A172 (cell line): ENCODE measurements at places on chromosomes 3 and 15. TPM values are rescaled to one million over a fixed set of nuclear protein-coding genes. Genes with fewer than 3 reads are reported as not detected.

DNA sequence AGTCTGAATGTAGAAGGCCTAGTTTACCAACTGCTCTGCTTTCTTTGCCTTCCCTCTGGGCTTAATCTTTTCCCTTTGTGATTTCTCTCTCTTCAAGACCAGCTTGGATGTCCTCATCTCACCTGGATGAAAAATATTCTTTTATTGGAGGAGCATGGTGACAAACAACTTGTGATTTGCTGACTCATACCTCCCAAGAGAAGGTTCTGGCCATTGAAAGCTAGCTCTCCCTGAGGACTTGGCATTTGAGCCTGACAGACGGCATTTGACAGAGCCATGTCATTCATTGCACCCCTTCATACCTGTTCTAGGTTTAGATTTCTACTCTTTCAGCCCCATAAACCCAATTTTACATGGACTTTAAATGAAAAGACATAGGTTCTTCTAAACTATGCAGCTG is 33.3 kb downstream of the ATG7 start:
- peak; percentile 36 for DNase-seq

- DNase-seq = peak; percentile 23
Measured at GRCh38 chr3:132788301-132788671, 66.1 kb upstream of the NPHP3 start.

DNA sequence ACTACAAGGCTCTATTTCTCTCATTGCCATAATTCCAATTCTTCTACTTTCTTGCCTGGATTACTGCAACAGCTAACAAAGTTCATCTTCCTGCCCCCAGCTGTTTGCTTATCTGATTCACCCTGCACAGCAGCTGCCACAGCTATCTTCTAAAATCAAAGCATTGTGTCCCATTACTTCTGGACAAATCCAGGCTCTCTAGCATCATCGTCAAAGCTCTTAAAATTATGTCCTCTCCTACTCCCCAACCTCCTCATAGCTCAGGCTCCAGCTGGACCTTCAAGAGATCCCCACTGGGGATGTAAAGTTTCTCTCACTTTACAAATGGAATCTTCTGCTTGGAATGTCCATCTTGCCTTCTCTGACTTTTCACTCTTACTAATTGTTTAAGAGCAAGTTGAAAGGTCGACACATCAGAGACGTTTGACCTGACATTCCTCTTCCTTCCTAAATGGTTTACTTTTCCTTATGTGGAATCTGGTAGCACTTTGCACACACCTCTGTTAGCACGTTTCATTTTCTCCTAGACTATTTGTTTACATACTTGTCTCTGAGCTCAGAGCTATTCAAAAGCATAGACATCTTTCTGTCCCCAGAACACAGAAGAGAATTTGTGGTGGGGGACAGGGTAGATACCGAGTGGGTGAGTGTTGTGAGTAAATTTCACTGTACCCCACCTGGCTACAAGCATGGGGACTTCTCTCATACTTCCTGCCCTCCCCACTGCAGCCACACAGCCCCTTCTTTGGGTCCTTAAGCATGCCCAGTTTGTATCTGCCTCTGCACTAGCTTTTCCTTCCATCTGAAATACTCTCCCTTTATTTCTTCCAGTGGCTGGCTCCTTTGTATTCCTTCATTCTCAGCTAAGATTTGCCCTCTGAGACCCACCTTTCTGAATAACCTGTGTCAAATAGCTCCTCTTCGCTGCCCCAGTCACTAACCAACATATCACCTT is 77.9 kb downstream of the SERPINI1 start:
- DNase-seq = no peak

DNA sequence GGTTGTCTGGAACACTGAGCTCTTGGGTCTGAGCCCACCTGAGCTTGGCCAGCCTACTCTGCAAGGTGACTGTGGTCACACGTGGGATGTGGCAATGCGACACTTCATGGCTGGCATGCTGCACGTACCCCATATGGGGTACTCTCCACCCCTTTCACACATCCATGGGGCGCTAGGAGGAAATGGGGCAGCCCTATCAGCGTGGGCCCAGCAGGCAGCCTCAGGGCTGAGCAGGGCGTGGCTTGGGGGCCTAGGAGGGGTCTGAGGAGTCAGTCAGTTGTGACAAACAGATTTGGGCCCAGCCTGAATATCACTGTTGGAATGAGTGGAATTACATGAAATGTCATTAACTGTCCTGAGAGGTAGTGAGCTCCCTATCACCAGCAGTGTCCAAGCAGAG is 82.3 kb upstream of the LINGO1 start:
- no peak for DNase-seq

- peak; percentile 35 for DNase-seq
Measured at GRCh38 chr3:112619295-112619694, 21.6 kb downstream of the CCDC80 start.

GRCh38 chr15:31387092-31387478 is 60.5 kb downstream of the KLF13 start:
- DNase-seq = no peak

- no peak for DNase-seq
Measured at GRCh38 chr15:59216911-59217310, 10.3 kb downstream of the LDHAL6B start.

DNA sequence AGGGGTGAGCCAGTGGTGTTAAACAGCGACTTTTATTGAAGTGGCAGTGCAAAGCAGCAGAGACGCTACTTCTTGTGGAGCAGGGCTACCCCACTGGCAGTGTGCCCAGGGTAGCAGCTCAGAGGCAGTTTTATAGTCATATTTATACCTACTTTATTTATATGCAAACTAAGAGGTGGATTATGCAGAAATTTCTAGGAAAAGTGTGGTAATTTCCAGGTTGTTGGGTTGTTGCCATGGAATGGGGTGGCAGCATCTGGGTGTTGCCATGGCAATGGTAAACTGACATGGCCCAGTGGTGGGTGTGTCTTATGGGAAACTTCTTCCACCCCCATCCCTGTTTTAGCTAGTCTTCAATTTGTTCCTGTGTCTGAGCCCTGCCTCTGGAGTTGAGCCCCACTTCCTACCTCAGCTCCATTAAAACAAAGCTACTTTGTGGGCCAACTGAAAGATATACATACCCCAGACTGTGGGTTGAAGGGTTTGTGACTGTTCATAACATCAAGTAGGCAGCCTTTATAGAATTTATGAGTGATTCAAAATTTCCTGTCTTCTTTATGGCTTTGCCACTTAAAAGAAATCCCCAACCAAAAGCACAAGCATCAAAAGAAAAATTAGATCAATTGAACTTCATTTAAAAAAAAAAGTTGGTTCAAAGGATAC is 60.3 kb downstream of the EBLN2 start:
- no peak for DNase-seq

GRCh38 chr3:13085081-13085845 is 12.0 kb upstream of the IQSEC1 start:
- DNase-seq = no peak

GRCh38 chr3:119676020-119676419 is 1.2 kb downstream of the COX17 start:
- DNase-seq = no peak

DNA sequence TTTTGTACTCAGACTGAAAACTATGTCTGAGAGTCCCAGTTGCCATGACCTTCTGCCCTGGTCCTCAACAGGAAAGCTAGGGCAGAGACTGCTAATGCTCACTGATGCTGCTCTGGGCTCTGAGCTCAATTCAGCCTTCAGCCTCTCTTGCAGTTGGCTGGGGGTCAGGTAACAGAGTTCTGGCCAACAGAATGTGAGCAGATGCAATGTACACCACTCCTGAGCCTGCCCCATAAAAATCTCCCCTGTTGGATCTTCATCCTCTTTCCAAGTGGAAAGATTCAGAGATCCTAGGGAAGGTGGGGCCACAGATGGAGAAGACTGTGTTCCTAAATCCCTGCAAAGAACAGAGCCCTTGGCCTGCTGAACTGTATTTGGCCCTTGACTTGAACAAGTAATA is 87.8 kb downstream of the PDZRN3 start:
- DNase-seq = no peak

Gene EOMES
- total RNA-seq = 0.09 TPM in 1 of 2 replicates, not detected in the other

Gene CCR3
- total RNA-seq = not detected in 2 replicates

Gene TRIM71
- total RNA-seq = under 0.01 and 0.05 TPM in 2 replicates
